ENCODE measurements at places on chromosomes 4 and X.

GRCh38 chrX:79082899-79083298 is 61.6 kb upstream of the GPR174 start:
- no peak for DNase-seq

DNA sequence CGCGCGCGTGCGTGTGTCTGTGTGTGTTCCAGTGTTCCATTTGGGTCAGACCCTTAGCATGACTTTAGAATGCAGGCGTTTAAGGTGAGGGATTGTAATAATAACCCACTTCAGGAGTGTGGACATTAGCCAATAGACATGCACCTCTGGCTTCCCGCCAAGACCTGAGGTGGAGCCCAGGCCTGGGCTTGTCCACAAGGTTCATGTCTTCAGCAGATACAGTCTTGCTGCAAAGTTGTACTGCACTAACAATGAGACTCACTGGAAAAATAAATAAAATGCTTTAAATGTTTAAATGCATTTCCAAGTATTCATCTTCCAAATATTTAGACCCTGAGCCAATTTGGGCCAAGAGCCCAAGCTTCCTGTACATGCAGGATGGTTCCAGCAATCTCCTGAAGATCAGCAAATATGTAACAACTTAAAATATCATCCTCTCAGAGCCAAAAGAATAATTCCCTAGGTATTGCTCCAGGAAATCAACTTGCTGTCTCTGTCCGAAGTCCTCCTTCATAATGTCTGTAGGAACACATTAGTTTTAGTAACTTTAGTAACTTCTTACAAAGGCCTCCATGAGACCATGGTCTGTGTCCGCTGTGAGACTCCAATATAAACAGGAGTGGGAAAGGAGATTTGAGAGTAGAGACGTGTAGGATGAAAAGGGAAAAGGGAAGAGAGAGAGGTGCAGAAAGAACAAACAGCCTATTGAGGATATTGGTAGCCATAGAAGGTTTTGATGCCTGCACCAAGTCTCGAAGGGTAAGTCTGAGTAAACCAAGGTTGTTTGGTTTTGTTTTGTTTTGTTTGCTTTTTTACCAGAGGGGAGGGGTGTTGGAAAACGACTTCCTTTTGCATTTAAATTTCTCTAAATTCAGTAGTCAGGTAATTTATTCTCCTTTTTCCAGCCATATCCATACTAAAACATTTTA is 98.5 kb upstream of the KLF3 start:
- peak; percentile 49 for DNase-seq

GRCh38 chr4:162586266-162586665 is 422.5 kb upstream of the FSTL5 start:
- no peak for DNase-seq

DNA sequence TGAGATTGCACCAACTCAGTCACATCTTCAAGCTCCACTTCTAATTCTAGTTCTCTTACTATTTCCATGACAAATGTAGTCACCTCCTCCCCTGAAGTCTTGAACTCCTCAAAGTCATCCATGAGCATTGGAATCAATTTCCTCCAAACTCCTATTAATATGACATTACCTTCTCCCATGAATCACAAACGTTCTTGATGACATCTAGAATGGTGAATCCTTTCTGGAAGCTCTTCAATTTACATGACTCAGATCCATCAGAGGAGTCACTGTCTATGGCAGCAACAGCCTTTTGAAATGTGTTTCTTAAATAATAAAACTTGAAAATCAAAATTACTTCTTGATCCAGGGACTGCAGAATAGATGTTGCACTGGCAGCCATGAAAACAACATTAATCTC is 34.5 kb downstream of the GALNTL6 start:
- DNase-seq, result no peak

DNA sequence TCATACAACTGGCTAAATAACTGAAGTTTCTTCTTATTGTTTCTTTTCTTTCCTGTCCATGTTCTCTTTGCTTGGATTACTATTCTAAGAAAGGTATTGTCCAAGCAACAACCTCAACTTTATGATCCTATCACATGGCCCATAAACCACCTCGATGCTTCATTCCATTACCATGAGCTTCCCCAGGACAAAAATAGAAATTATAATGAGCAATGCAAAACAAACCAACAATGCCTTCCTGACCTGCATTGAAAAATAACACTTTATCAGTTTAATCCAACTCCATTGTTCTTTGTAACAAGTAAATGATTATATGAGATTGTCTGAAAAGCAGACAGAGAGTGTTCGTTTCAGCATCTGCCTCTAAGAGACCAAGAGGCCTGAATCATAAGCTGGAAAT is 148.8 kb downstream of the HS6ST2 start:
- DNase-seq, result no peak

- no peak for DNase-seq
These were observed 19.5 kb downstream of the PRKG2 start for GRCh38 chr4:81195475-81195874.

GRCh38 chr4:76435528-76436319 is 695 bp downstream of the SHROOM3 start:
- no peak for DNase-seq

DNA sequence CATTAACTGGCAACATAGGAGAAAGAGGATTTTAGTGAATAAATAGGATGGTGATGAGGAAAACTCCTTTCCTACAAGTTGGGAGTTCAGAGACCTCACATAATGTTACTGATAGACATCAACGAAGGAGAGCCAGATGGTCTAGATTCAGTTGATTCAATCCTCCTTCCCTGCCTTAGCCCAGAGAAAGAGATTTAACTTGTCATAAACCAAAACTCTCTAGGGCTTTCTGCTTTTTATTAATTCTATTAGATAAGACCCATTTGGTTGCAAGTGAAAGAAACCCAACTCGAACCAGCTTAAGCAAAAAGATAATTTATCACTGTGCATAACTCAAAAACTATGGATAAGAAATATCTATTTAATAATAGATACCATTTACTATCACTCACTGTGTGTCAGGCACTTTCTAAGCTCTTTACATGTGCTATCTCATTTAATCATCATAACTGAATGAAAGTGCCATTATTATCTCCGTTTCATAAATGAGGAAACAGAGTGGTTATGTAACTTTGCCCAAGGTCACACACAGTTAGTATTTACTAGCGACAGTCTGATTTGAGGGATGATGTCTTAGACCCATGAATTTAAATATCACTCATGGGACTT is 4.3 kb upstream of the UNC5C start:
- DNase-seq, result no peak

DNA sequence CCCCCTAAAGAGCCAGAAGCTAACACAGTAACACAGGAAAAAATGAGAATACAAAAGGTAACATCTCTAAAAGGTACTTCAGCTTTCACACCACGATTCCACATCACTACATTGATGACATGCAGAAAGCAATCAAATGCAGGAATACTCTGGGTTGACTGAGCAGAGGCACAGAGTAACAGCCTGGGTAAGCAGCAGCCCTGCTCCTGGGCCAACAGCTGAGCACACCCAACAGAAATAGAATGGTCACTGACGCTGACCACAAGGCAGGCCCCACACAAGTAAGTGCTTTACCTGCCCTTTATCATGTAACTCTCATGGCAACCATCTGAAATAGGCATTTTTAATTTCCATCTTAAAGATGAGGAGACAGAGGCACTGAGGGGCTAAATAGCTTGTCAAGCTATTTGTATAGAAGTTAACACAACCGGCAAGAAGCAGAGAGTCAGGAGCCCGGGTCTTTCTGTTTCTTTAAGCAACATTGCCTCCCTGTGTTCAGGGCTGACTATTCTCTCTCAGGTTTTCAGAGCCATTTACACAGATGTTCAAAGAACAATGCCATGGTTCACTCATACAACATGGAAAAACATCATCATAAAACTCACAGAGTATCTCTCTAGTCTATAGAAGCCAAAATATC is 168.9 kb downstream of the ZNF674 start:
- DNase-seq, result peak; percentile 11

DNA sequence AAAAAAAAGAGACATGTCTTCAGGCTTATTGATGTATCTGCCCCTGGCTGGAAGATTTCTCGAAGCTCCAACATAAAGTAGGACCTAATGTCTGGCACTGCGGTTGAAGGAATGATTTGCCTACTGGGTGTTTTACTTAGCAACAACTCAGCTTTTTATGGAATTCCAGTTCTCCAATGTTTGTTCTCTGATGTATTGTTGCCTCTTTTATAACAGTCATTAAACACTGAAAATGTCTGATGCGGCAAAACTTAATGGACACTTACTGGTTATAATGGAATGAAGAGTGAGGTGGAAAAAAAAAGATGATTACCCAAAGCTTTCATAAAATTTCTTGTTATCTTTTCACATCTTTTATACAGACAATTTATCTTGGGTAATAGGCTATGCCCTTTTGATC is 75.6 kb upstream of the ZFP42 start:
- no peak for DNase-seq

DNA sequence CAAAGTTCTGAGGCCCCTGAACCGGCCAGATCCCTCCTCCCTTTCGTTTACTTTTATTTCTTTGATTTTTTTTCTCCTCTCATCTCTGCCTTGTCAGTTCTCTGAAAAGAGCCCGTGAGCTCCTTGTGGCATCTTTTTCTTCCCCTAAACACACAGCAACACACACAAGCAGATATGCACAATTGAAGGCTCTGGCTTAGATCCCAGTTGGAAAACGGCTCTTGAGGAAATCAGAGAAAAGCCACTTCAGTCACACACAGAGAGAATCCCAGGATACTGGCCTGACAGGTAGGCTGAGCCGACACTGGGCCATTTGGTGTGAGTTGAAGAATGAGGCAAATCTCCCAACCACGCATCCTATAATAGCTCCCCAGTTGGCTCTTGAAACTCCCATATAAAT is 12.9 kb downstream of the DIPK2B start:
- DNase-seq, result no peak

- no peak for DNase-seq
These were observed 42.5 kb downstream of the BEX3 start for GRCh38 chrX:103418811-103419340.

- DNase-seq, result no peak
These were observed 9.8 kb upstream of the ASIC5 start for GRCh38 chr4:155875878-155876277.

GRCh38 chr4:152090543-152090942 is 329.7 kb upstream of the GATB start:
- DNase-seq, result no peak

DNA sequence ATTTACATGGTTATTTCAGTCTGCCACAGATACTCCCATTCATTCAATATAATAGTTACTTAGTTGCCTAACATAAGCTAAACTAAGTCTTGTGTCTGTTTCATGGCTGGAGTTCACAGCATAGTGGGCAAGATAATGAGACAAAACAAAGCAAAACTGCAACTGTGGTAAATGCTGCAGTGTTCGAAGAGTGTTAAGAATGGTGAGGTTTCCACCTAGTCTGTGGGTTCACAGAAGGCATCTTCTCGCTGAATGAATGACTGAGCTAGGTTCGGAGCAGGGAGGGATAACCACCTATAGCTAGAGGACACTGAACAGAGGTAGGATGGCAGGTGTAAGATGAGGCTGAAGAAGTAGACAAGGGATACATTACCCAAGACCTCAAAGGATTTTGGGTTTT is 171.0 kb downstream of the FBXW7 start:
- DNase-seq, result no peak

DNA sequence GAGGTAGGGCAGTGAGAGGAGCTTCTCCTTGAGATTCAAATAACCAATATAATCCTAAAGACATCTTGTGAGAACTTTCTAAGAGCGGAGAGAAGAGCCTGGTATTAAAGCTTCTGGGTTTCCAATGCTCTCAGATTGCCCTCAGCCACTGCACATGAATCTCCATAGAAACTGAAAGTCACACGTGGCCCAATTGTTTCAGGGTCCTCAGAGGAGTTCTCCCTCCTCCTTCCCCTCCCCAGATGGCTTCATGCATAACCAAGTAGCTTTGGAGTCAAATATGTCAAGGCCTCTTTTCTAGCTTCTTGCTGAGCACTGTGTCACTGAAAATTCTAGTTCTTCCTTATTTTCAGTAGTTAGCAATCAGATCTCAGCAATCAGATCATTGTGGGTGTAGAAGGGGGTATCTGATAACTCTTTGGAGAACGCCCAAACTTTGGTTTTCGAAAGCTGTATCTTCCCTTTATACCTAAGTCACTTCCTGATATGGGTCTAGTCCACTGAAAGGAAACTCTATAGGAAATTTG is 2.2 kb downstream of the BTK start:
- no peak for DNase-seq

All from AG04450 (cell line).